ENCODE measurements at places on chromosomes 12 and 14.

- DNase-seq, result no peak
Measured at GRCh38 chr12:57216014-57216911, at the start of gene NXPH4. NXPH4 (plus strand) TSS chr12:57216794; CDS start chr12:57216970, 176 bp downstream.

DNA sequence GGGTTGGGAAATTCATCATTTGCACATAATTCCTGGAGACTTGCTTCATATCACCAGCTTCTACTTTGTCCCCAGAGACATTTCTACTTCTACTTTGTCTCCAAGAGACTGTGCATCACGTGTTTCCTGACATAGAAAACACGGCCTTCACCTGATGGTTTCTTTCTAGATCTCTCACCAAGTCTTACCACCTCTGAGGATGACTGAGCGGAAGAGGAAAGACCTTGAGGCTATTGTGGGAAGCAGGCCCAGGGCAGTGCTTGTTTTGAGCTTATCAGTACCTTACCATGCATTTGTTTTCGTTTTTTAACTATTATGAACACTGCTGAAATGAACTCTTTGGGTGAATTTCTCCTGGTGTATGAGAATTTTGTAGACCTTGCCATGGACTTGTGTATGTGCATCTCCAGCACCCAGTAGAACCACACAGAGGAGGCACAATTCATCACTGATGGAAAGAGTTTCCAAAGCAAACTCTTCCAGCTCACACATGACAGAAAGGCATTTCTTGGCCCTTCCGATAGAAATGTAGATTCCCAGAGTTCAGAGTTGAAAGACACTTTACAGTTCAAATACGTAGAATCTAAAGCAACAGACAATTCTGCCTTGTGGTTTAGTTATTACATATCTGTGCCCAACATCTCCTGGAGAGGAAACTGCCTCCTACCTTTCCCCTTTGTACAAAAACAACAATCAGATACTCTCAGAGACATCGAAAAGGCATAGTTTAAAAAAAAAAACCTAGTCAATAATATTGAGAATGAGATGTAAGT is 434.7 kb downstream of the FUT8 start:
- DNase-seq, result peak; percentile 66

- DNase-seq, result peak; percentile 73
Measured at GRCh38 chr12:92108651-92109050, 37.0 kb downstream of the BTG1 start.

DNA sequence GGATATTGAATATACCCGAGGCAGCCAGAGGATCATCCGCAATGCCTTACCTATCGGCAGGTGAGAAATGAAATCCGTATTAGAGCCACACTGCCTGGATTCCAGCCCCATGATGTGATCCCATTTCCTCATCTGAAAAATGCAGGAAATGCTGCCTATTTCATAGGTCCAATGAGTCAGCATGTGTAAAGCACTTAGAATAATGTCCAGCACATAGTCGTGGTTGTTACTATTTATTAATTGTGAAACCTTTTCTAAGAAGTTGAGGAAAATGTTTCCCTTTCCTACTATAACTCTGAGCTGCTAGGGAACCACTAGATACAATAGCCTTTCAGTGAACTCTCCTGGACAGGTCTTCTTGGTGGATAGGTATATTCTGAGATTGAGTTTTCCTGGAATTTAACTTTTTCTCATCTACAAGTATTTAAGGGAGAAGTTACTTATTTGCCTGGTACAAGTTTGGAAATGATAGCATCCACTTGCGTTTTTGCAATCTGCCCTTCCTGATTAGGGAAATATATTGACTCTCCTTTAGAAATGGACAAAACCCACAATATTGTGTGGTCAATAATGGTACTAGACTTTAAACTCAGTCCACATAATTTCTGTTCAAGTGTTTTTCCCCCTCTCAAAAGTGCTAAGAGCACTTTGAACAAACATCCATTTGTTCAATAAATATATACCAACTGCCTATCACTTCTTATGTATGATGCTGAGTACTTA is 12.2 kb downstream of the POLR3B start:
- no peak for DNase-seq

GRCh38 chr14:74963705-74964271 is 8.4 kb upstream of the PGF start:
- no peak for DNase-seq

- no peak for DNase-seq
Measured at GRCh38 chr14:99777951-99778350, 15.3 kb upstream of the EML1 start.

DNA sequence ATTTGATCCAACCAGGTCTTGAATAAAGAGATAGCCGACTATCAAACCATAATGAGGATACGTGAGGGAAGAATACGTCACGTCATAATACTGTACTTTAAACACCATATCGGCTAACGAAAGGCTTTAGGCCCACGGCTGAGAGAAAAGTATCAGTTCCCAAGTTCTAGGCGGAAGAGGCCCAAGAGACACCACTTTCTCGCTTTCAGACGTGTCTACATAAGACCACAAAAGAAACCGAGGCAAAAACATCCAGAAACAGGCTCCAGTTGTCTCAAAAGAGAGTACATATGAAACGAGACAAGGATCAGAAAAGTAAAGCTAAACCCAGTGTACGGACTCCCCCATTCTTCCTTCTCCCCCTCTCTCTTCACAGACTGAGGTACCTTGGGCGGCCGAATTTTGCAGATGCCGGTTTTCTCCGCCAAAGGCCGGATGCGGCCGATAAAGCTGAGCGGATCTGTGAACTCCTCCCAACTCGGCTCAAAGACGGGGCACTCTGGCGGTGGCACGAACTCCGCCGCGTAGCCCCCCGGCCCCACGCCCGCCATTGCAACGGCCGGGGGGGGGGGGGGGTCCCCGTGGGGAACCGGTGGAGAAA is 479 bp downstream of the KDM5A start:
- no peak for DNase-seq

Measured in OCI-M1 (cell line).